ENCODE measurements at places on chromosomes 1 and 21.
A peak's percentile ranks its signal among the peaks of the same experiment; 100 is the strongest.

DNA sequence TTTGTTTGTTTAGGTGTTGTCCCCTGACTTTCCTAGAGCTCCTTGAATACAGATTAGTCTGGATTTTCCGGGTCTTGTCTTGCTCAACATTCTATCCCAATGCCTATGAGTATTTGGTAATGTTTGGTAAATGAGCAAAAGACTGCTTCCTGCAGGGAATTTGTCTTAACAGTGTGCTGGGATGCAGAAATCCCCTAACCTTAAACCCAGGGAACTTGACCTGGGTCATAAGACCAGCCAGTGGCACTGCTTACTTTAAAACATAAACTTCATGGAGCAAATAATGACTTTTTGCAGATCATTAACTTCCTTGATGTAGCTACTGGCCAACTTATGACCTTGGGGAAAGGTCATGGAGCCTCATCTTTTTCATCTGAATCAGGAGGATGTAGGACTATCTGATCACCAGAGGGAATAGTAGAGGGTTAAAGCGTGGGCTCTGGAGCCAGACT is 27.2 kb downstream of the TCEANC2 start:
- no peak for DNase-seq

DNA sequence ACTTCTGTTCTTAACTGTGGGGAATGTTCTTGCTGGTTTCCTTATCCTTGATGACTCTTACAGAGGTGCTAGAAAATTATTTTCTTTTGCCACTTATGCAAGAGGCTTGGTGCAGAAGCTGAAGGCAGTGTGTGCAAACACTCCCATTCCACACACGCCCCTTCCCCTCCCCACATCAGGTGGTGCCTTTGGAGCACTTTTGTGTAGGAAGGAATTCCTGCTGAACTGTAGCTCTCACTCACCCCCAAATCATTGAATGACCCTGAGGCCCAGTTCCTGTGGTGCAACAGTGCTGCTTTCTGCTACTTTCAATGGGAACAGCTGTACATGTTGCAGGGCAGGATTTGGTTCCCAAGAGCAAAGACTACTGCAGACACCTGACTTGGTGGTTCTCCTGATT is 101.8 kb downstream of the CD247 start:
- DNase-seq: no peak

DNA sequence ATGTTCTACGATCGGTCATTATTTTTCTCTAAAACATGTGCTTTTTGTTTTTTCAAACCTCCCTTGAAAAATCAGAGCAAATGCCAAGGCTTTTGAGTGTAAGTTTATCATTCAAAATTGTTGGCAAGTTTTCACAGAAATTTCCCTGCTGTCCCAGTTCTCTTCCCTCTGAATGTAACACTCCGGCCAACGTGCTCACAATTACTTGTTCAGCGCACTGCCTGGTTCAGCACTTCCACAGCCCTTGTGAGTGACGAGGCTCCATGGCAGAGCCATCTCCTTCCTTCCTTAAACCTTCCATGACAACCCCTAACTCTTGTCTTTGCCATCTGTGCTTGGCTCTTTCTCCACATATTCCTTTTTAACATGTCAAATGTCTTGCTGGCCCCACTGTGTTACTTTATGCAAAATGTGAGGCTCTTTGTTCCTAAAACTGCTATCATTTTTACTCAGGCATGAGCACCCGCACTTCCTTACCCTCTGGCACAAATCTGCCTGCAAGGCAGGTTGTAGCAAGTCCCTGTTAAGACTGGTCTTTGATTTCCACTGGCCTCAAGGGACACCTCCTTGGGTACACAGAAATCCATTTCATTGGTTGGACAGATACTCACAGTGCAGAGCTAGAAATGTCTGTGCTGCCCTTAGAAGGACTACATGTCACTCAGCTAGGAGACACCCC is 142.8 kb downstream of the HUNK start:
- no peak for DNase-seq

- no peak for DNase-seq
These were observed 28.9 kb downstream of the S100A6 start for GRCh38 chr1:153506831-153507413.

GRCh38 chr1:100544791-100545190 is 6.9 kb downstream of the GPR88 start:
- DNase-seq: no peak

GRCh38 chr1:192737306-192737705 is 71.5 kb upstream of the RGS2 start:
- no peak for DNase-seq

DNA sequence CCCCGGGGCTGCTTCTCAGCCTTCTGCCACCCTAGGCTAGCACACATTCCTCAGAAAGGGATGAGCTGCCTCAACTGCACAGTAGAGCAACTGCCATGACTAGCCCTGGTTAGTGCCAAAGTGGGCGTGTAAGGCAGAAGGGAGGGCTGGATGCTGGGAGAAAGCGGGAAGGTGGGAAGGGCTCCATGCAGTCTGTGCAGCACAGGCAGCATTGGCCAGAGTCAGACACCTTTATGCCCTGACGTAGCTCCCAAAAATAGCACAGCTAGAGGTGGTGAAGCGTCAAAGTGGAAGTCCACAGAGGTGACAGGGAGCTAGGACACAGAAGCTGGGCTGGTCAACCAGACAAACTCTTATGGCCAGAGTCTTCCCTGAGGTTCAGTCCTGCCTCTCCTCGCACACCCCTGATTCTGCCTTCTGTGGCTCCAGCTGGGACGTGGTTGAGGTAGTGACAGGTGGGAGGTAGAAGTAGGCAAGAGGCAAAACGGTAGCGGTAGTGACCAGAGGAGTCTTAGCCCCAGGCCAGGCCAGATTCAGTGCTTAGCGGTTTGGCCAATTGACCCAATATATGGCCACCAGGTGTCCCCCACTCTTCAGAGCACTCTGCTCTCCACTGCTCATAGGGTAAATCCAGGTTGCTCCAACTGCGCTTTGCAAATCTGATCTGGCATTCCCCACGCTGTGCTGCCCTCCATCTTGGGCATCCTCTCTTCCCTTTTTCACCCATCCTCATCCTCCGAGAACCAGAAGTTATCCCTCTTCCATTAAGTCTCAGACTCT is 45.6 kb downstream of the DDX20 start:
- no peak for DNase-seq

- DNase-seq: no peak
These were observed 41.5 kb downstream of the SLC66A1 start for GRCh38 chr1:19353596-19353995.

DNA sequence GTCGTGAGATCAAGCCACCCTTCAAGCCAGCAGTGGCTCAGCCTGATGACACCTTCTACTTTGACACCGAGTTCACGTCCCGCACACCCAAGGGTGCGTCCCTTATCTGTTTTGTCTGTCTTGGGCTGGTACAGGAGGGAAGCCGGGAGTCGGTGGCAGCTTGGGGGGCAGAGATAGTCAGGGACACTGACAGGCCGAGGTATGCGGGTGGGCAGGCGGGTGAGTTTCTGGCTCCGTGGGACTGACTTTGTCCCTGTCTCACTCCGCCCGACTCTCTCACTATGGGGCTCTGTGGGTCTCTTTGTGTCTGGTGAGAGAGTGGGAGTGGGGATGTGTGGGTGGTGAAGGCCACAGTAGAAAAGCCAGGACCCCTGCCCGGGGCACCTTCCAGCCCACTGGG is 27.4 kb downstream of the RPS6KA1 start:
- DNase-seq: no peak

DNA sequence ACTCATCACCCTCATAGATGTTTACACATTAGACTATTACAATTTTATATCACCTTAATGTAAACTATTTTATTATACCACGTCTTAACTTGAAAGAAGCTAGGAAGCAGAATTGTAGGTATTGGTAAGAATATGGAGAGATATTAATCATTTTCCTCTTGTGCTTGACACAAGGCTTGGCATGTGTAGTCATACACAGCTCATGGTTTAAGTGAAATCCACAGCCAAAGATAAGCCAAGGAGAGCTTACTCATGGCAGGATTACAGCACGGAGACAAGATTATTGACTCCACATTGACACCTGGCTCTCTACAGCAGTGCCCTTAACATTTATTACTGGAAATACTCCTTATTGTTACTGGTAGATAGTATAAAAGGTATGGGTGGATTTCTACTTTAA is 68.4 kb upstream of the ADGRL4 start:
- no peak for DNase-seq

- DNase-seq: no peak
These were observed 20.8 kb downstream of the ELK4 start for GRCh38 chr1:205610901-205611466.

- no peak for DNase-seq
These were observed 64.6 kb upstream of the C1orf21 start for GRCh38 chr1:184322253-184322652.

GRCh38 chr1:110857964-110858948 is 14.7 kb upstream of the CD53 start:
- peak; percentile 69 for DNase-seq

GRCh38 chr1:230715510-230715909 is 1.6 kb upstream of the AGT start:
- DNase-seq: no peak

DNA sequence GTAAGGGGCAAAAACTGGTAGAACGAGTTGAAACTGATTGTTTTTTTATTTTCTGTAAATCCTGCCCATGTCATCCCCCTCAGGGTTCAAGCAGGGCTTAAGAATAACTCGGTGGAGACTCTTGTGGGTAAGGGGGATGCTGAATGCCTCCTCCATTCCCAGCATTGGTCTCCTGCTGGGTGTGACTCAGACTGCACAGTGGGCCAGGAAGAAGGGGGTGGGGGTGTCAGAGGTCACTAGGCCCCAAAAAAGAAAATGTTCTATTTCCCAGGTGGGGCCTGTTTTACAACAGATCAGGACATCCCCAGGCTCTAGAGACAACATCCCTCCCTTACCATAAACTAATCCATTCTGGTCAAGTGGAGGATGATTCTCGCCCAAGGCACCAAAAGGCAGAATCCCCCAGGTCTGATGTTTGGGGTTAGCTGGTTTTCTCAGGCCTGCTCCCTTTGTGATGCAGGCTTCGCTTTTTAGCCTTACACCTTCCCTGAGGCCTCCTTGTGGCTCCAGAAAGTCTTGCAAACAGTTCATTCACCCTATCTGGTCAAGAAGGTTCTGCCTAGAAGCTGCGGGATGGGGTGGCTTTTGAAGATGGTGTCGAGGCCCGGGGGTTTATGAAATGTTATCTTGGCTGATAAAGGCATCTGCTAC is 10.7 kb upstream of the GRHL3 start:
- DNase-seq: no peak

DNA sequence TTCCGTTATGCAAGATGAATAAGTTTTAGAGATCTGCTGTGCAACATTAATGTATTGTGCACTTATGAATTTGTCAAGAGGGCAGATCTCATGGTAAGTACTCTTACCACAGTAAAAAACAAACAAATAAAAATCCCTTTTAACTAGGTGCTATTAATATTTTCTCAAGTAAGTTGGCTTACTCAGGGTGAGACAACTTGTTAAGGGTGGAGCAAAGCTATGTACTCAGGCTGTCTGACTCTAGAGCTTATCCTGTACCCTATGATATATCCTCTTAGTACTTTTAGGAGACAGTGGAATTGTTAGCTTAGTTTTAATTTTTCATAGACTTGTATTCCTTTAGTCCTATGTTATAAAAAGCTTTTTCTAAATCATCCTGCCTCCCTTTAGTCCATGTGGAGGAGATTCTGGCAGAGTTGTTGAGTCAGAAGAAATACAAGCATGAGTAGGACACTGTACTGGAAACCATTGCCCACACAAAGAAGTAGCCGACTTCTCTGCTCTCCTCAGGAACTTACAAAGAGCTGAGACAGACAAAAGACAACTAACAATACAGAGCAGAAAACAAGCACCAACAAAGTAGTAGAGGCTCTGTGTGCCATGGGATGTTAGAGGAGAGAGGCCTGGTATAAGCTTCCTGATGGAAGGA is 49.2 kb downstream of the S1PR1 start:
- no peak for DNase-seq

- no peak for DNase-seq
These were observed 50.6 kb upstream of the SLC45A1 start for GRCh38 chr1:8267307-8267706.

- peak; percentile 96 for DNase-seq
These were observed 3.5 kb upstream of the PEAR1 start for GRCh38 chr1:156889802-156890580.

DNA sequence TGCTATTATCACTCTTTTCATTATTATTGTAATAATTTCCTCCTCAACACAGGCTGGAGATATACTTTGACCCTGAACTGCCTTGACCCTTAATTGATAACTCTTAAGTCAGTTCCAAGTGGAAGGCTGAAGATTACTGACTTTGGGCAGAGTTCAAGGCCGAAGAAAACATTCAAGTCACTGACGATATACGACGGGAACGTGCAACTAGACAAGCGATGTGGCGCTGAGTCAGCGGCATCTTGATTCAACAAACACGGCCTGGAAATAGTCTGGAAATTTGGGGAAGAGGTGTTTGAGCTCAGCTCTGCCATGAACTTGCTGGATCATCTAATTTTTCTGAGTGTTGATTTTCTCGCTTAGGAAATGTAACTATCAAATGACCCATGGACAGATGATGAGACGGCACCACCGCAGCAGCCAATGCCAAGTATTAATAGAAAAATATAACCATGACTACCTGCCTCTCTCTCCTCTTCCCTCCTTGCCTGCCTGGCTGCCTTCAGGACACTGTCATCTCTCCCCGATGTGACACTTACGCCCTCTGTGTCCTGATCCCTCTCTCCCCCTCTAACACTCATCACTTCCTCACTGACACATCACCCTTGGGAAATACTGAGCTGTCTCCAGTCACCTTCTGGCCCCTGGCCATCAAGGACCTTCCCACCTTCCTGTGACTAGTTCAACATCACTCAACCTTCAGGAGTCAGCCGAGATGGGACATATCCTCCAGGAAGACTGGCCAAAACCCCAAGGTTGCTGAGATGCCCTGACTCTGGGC is 49.4 kb downstream of the TMCO4 start:
- no peak for DNase-seq

DNA sequence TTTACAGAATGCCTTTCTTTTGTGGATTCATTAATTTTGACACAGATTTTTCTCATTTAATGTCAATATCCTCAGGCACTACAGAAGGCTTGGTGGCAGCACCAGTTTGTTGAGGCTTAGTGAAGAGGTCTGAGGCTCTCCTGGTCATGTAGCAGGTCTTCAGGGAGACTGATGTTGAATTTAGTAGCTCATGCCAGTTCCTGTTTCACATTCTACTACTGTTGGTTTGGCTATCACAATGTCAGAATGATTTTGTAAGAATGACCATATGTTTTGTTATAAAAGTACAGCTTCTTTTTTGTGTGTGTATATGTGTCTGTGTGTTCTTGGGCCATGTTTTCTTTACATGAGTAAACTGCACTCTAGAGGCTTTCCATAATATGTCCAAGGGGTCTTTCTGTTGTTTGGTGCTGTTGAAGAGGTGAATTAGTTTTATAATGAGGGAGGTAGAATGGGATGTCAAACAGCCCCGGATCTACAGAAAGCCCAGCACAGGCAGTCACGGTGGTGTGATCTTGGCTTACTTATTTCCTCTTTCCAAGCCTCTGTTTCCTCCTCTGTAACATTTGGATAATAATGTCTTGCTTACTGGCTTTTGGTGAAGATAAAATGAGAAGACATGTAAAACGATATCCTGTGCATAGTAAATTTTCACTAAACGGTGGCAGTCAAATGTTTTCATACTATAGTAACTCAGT is 32.0 kb downstream of the C1orf21 start:
- peak; percentile 57 for DNase-seq

- DNase-seq: no peak
These were observed 266.9 kb downstream of the PTPRU start for GRCh38 chr1:29502911-29503840.

All from OCI-M1 (cell line).